Activated CD4-positive, alpha-beta T cell treated with anti-CD3 and anti-CD28 coated beads for 4 hours (primary cell): ENCODE measurements at places on chromosomes 2 and 18.

GRCh38 chr2:224126440-224126839, 87.4 kb upstream of the SERPINE2 start:
- DNase-seq, result no peak

DNA sequence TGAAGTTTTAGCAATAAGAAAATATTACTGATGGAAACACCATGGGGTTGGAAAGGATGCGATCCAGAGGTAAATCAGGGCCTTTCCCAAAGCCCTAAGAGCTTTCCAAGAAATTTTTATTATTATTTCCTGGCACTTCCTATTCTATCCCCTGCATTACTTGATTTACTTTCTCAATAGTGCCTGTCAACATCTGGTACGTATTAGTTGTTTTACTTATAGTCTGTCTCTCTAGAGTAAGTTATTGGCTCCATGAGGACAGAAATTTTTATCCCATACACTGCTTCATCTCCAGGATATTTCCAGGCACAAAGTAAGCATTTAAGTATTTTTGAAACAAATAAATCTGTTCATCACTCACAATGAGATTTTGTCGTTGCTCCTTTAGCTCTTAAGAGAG, 18.1 kb downstream of the PPP4R1 start:
- DNase-seq, result no peak

DNA sequence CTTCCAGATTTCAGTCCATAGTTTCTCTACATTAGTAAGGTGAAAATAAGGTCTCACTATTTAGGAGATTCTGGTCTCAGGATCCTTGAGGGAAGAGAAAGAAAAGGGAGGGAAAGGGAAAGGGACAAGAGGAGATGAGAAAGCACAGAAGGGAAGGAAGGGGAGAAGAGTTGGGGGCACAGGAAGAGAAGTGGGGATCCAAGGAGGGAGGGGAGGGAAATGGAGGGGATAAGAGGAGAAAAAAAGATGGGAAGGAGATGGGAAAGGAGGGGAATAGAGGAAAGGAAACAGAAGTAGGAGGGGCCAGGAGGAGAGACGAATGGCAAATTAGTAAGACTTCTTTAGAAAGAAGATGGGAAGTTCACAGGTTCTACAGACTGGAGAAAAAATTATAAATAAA, 39.2 kb upstream of the SPTBN1 start:
- DNase-seq, result no peak

DNA sequence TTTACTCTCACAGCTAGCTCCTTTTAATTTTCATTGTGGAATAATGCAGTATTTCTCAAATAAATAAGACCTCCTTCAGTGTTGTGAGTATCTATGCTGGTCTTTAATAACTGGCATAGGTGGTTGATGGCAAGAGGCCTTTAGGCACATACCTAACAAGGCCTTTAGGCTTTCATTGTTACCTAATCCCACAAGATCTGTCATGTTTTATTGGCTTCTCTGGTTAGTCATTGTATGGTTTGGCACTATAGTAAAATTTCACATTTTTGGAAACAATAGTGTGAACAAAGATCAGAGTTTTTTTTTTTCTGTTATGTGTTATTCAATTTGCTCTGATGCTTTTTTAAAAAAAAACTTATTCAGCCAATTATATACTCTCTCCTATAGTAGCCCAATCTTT, 89.8 kb upstream of the NEUROD1 start:
- no peak for DNase-seq

DNA sequence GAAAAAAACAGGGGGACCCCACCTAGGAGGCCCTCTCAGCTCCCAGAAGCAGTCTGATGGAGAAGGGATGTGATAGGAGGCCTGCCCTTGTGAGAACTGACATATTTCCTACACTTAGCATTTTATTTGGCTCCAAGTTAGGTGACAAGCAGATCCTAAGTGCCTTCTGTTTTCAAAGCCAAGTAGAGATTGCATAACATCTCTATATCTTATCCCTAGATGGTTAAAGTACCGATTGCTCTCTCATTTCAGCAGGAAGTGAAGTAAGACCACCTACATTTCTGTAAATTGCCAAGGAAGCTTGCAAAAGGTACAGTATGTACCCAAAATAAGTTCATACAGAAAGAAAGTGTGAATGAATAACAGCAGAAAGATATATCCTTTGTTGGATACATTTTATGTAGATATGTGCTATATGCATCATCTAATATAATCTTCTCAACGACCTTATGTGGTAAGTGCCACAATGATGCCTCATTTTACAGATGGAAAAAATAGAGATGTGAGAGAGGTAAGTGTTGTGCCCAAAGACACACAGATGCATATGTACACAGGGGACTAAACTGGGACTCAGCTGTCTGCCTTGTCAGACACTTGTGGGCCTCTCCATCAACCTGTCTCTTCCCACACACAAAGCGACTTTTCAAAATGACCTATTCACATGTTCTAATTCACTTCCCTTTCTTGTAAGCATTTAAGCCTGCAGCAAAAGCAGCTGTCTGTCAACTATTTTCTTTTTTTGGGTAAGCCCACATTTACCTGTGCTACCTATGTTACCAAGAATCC, 38.9 kb downstream of the DHRS9 start:
- DNase-seq, result no peak

GRCh38 chr2:228239207-228239906, 57.9 kb upstream of the SPHKAP start:
- DNase-seq, result no peak

DNA sequence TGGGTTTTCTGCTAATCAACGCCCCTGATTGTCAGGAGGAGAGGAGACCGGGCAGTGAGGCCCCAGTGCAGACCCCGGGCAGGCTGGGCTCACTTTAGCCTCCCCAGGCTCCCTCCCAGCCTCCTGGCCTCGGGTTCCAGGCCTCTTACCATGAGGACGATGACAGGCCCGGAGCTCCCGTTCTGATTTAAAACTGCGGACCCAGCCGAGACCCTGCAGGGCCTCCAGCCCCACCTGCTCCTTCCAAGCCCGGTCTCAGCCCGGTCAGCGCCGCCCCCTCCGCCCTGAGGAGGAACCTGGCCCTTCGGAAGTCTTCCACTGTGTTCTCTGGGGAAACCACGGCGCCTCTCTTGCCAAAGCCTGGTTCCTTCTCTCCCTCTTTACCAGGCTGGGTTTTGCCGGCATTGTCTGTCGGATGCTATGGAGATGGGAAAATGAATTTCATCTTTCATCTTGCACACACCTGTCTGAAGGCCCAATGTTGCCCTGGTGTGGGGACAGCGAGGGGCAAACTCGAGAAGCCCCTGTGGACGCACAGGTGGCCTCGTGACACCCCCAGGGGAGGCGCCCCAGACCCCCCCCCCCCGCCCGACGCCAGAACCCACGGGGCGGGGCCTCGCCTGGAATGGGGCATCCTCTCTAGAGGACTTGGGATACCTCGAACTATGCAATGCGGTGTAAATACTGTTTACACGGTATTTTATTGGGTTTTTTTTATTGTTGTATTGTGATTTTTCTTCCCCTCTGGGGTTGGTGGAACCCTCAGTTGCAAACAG, 37.7 kb upstream of the CTDP1 start:
- no peak for DNase-seq

DNA sequence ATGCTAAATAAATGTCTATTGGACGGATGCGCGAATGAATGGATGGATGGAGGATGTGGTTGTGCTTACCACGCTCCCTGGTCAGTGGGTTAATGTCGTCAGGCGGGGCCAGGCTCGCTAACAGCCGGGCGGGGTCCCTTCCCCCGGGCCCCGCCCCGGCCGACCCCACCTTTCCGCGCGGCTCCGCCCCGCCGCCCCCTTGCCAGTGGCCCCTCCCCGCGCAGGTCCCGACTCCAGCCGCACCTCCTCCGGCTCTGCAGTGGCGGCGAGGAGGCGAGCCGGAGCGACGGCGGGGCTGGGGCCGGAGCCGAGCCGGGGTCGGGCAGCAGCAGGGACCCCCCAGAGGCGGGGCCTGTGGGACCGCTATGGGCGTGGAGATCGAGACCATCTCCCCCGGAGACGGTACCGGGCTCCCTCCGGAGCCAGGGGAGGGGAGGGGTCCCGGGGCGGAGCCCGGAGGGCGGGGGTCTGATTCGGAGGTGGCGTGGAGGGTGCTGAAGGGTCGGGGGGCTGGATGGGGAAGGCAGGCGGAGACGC, at the start of gene FKBP1B:
Gene FKBP1B (plus strand): TSS at position 257 of the 537 bp plus-strand sequence. CDS start 109 bp downstream, at position 366.
- DNase-seq, result peak; percentile 23

DNA sequence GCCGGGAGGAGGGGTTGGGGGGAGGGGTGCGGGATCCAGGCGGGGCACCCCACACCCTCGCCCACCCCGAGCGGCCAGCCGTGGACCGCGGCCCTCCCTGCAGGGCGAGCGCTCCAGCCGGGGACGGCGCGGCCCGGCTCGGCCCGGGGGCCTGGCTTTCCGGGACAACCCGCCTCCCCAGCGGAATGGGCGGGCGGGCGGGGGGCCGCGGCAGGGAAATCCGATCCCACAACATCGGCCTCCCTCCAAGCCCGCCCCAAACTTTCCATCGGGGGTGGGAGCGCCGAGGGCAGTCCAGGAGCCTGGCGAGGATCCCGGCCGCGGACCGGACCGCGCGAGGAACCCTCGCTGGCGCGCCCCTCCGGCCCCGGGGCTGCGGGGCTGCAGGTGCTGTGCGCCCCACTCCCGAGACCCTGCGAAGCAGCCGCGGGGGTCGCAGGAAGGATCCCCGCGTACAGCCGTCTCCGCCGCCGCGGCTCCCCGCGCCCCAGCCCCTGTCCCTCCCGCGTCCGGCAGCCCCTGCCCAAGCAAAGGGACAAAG, 529 bp downstream of the SEMA4C start:
- no peak for DNase-seq

DNA sequence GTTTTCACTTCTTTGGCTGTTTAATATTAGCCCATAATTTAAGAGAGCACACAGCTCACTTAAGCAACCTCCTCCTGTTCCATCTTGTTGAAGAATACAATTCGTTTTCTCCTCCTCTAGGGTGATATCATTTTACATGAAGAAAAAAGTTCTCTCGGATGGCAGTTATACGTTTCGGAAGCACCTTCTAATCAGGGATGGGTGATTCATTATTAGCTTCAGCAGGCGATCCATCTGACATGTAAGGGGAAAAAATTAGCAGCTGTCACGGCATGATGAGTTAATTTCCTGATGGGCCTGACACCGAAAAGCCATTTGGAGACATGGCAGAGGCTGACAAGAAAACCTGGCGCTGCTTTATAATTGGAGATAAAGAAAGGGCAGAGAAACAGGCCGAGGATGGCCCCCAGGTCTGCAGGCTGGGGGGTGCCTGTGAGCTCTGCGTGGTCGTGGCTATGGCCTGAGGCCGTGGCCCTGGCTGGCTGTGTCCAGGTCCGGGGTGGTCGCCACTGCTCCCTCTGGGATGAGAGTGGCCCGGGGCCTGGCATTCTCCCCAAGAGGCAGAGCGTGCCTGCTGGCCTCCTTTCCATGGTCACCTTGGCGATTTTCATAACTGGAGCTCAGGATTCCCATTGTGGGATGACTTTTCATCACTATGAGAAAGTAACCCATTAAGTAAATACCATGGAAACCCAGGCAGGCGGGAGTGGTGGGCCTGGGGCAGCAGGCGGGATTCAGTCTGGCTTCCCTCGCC, 140.1 kb downstream of the PTGR3 start:
- DNase-seq, result no peak

DNA sequence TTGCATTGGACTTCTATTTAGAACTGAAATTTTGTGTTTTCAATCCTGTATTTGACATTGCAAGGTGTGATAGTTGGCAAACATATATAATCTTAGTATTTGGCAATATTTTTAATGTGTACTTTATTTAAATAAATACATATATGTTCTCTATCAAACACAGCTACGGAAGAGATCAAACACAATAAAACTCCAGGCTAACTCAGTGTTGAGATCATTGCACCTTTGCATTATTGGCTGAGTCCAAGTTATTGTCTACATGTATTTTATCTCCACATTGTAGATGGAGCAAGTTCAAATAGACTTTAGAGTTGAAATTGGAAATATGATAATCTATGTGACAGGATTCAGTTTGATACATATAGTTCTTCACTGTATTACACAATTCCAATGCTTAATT, 176.7 kb downstream of the ST6GAL2 start:
- DNase-seq, result no peak

DNA sequence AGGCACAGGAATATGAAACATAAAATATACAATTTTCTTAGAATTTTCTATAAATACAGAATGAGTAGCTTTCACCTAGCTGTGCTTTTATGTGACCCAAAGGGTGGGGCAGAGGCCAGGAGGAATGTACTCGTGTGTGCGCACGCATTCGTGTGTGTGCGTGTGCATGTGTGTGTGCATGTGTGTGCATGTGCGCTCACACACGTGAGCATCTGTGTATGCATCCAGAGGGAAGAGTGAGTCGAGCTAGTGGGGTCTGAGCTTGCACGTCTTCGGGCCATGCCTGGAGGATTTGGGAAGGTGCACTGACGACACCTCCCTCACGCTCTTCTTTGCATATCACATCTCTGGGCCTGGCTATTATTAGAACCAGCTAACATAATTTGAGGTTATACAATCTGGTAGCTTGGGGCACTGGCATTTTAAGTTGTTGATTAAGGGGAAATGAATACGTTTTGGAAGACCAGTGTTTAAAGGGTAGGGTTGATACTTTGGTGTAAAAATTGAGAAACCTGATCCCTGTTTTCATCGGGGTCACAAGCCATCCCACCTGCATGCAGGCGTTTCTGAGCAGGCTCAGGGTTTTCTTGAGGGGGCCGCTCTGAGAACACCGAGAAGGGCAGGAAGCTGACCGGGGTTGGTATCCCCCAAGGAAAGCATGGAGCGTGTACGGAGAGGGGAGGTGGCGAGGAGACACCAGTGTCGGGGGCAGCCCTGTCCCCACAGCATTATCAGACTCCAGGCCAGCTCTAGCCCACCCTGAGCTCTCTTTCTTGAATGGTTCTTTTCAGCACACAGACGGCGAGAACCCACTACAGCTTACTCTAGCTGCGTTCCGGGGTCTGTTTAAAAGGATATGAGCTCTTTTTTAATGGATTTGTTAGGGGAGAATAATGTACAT, 85.3 kb downstream of the LRRFIP1 start:
- no peak for DNase-seq
